Common myeloid progenitor, CD34-positive (primary cell): ENCODE measurements at places on chromosomes 13 and 19.

- DNase-seq = peak; percentile 74
These were observed 10.0 kb downstream of the ATP7B start for GRCh38 chr13:52001120-52001731.

DNA sequence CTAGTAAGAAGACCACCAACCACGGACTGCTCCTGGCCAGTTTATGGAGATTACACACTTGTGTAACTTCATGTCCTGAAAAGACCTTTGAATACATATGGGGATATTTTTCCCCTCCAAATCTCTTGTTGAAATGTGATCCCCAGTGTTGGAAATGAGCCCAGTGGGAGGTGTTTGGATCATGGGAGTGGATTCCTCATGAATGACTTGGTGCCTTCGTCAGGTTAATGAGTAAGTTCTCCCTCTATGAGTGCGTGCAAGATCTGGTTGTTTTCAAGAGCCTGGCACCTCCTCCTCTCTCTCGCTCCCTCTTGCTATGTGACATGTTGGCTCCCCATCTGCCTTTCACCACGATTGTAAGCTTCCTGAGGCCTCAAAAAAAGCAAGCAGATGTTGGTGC is 769.0 kb upstream of the SLITRK1 start:
- no peak for DNase-seq

GRCh38 chr13:103039183-103039582 is 27.0 kb downstream of the SLC10A2 start:
- DNase-seq = no peak

DNA sequence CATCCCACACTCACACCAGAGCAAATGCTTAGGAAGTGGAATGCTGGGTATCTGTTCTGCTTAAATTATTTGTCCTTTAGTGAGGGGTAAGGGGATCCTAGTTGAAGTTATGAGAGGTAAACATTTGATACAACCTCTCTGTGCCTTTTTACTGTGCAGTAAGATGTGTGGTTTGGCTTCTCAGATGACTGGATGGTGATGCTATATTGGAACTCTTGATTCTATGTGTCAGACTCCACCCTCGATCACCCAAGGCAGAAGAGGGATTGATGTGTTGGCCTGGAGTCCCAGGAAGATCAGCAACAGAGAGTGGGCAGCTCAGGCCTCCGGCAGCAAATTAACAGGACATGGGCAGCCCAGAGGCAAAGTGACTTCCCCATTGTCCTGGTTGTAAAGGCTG is 66.7 kb downstream of the SIPA1L3 start:
- no peak for DNase-seq

- DNase-seq = peak; percentile 55
These were observed 709 bp downstream of the DPP9 start for GRCh38 chr19:4722671-4723594.

GRCh38 chr13:111387026-111387871 is 66.8 kb downstream of the TEX29 start:
- no peak for DNase-seq

DNA sequence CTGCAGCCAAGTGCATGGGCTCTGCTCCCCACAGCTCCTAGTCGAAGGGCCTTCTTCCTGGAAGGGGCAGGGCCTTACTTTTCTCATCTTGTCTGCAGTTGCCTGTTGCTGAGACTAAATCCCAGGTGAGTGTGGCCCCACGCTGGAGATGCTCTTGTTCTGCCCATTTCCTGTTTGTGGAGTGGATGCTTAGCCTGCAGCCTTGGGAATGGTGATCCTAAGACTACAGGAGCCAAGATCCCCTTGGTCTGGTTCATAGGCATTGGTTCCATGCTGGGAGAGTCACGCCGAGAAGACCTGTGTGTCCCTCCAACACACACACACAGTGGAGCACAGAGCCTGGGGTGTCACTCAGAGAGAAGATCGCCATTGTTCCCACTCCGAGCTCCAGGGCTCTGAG is 23.5 kb downstream of the CFAP97D2 start:
- DNase-seq = no peak

- DNase-seq = no peak
These were observed 383.4 kb downstream of the ITGBL1 start for GRCh38 chr13:101835920-101836319.

DNA sequence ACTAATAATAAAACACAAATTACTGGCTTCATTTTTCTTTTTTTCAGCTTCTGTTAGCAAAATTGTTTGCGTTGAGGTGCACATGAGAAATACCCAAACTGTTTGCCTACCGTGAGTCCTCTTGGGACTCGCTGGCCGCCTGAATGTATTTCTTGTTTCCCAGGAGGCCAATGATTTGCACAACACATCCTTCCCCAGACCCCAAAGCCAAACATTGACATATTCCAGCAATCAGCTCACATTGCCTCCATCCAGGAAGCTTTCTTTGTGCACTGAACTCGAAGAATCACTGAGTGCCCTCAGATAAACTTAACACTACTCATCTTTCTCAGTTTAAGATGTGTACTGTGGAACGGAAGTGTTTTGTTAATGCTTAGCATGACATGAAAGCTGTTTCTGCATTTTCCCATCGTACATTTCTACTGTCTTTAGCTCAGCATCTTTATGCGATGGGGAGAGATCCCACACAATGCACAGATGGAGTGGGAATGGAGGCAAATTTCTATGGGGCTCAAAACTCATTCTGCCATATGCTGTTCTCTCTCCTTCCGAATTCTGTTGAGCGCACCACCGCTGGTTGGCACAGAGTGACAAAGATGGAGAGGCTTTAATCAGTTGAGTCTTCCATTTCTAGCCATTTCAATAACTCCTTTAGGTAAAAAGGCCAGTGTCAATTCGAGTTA is 399.5 kb downstream of the RFC3 start:
- no peak for DNase-seq

DNA sequence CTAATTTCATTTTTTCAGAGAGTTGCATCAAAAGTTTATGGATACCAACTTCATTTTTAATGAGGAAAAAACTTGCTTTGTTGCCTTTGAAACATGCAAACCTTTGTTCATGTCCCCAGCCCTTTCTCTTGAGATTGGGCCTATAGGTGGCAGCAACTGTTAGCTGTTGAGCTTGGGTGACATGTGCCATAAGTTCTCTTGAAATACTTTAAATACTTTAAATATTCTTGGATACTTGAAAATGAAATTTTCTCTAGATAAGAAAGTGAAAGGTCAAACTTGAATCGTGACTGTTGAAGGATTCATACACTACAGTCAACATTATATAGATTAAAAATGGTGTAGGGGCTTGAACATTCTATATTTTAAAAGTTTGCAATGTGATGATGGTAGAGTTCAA is 294.9 kb downstream of the NDFIP2 start:
- DNase-seq = peak; percentile 72

- no peak for DNase-seq
These were observed 20.4 kb downstream of the ZNF578 start for GRCh38 chr19:52473655-52474350.

- DNase-seq = no peak
These were observed 16.9 kb downstream of the FBXL12 start for GRCh38 chr19:9801976-9802375.

DNA sequence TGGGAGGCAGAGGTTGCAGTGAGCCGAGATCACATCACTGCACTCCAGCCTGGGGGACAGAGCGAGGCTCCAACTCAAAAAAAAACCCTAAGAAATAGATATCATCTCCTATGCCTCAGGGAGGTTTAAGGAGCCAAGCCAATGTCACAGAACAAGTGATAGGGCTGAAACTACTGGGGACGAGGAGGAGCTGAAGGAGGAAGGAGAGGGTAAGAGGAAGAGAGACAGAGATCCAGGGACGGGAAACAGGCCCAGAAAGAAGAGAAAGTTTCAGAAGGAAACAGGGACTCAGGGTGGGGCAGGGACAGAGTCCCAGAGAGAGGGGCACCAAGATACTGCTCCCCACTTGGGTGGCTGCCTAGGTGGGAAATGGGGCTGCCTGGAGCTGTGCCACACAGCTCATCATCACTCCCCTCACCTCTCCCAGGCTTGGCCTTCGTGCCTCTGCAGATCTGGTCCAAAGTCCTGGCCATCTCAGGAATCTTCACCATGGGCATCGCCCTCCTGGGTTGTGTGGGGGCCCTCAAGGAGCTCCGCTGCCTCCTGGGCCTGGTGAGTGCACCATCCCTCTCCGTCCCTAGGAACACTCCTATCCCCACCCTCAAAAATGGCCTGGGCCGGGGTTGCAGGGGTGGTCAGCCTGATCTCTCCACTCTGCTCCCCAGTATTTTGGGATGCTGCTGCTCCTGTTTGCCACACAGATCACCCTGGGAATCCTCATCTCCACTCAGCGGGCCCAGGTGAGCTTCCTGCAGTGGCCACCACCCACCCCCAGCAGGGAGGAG is 1.5 kb downstream of the CD37 start:
- DNase-seq = no peak

GRCh38 chr13:110580800-110581199 is 19.3 kb upstream of the RAB20 start:
- DNase-seq = no peak

- DNase-seq = no peak
These were observed 19.6 kb downstream of the FUZ start for GRCh38 chr19:49793561-49793840.

GRCh38 chr19:58372311-58373133 is 8.3 kb downstream of the ZNF837 start:
- DNase-seq = peak; percentile 33

DNA sequence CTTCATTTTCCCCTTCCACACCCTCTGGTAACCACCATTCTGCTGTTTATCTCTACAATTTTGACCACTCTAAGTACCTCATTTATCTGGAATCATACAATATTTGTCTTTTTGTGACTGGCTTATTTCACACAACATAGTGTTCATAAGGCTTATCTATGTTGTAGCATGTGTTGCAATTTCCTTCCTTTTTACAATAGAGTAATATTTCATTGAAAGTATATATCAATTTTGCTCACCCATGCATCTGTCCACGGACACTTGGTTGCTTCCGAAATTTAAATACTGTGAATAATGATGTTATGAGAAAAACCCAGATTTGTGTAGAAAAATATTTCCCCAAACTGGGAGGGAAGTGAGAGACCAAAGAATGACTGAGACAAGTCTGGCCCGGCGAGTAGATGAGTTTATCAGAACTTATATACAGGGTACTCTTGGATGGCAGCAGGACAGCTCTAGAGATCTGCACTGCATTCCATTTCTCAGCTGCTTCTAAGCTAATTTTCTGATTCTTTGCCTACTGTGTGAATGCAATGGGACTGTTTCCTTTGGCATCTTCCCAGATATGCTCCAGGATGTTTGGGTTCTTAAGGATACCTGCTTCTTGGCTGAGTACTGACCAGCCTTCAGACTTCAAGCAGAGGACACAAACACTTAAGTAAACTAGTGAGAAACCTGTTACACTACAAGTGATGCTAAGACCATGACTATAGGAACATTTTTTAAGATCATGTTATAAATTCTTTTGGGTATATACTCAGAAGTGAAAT is 834.0 kb upstream of the PCDH9 start:
- peak; percentile 65 for DNase-seq

- peak; percentile 95 for DNase-seq
These were observed 67.1 kb downstream of the RASA3 start for GRCh38 chr13:114065141-114065925.

DNA sequence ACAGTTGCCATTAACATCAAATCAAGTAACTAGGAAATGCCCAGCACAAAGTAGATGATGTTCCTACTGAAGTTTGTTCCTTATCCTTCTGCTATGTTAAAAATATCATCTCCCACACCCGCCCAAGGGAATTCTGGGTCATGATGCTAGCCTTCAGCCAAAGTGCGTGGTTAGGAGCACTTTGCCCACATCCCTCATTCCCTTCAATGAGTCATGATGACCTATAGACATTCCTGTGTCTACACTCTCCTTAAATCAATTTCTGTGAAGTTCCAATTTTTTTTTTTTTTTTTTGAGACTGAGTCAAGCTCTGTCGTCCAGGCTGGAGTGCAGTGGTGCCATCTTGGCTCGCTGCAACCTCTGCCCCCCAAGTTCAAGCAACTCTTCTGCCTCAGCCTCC is 17.0 kb downstream of the RXFP2 start:
- DNase-seq = no peak

GRCh38 chr19:28843761-28844492 is 369.0 kb downstream of the UQCRFS1 start:
- no peak for DNase-seq

- no peak for DNase-seq
These were observed 1.8 kb downstream of the FREM2 start for GRCh38 chr13:38688674-38689073.

GRCh38 chr13:100269837-100270236 is 180.9 kb downstream of the PCCA start:
- DNase-seq = no peak

GRCh38 chr13:73331556-73331955 is 272.8 kb downstream of the KLF5 start:
- DNase-seq = no peak
